ENCODE measurements at places on chromosomes 11 and 22.
A peak's percentile ranks its signal among the peaks of the same experiment; 100 is the strongest.

GRCh38 chr11:69472541-69473275 is 8.8 kb upstream of the LINC01488 start:
- H3K4me3 ChIP-seq = no peak overlapping the region
- no peaks in the 10 kb centered on the region for H3K36me3 ChIP-seq
- no peak for ATAC-seq
- H3K27ac ChIP-seq = no peak overlapping the region
- no peaks in the 10 kb centered on the region for H3K27me3 ChIP-seq

- H3K36me3 ChIP-seq = no peaks in the 10 kb centered on the region
- no peak for ATAC-seq
- peaks cover 21% of the 10 kb centered on the region for H3K27me3 ChIP-seq
- no peak overlapping the region for H3K4me3 ChIP-seq
- no peaks in the 10 kb centered on the region for H3K4me1 ChIP-seq
Measured at GRCh38 chr22:38443628-38444521, 11.1 kb downstream of the KCNJ4 start.

DNA sequence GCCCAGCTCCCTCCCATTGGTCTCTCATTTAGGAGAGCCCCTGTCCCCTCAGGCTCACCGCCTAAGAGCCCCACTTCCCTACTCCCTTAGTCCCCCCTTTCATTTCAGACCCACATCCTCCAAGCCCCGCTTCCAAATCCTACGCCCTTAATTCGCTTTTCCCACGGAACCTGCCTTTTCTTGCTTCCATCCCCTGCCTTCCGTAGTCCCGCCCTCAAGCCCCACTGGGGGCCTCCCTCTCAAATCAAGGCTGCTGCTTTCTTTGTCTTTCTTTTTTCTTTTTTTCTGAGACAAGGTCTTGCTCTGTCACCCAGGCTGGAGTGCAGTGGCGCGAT is 396 bp downstream of the CCDC157 start:
- peaks cover 30% of the 10 kb centered on the region for H3K4me1 ChIP-seq
- H3K4me3 ChIP-seq = peak overlapping the region; percentile 98
- H3K27me3 ChIP-seq = no peaks in the 10 kb centered on the region
- peak overlapping the region; percentile 93 for H3K27ac ChIP-seq
- H3K36me3 ChIP-seq = peaks cover 42% of the 10 kb centered on the region
- ATAC-seq = no peak

DNA sequence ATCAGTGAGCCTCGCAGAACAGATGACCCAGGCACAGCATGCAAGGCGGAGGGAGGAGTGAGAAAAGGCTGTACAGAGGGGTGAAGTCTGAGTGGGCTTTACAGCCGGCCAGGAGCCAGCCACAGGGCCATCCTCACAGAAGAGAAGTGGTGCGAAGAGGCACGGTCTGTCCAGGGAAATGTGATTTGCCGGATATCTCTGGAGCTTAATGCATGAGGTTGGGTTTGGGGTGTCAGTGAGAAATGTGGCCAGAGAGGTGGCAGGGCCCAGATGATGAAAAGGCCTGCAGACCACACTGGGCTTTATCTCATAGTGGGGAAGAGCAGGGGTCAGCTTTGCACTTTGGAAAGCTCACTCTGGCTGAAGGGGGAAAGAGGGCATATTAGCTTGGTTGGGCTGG is 255.2 kb downstream of the BUD13 start:
- H3K4me1 ChIP-seq = no peaks in the 10 kb centered on the region
- no peak for ATAC-seq

GRCh38 chr11:95586155-95586554 is 203.4 kb downstream of the FAM76B start:
- no peaks in the 10 kb centered on the region for H3K27me3 ChIP-seq
- ATAC-seq = no peak
- H3K4me3 ChIP-seq = no peak overlapping the region

GRCh38 chr22:41181349-41182241 is 23.5 kb upstream of the L3MBTL2 start:
- H3K4me1 ChIP-seq = peaks cover 4% of the 10 kb centered on the region
- ATAC-seq = no peak
- no peaks in the 10 kb centered on the region for H3K27me3 ChIP-seq
- no peak overlapping the region for H3K4me3 ChIP-seq

DNA sequence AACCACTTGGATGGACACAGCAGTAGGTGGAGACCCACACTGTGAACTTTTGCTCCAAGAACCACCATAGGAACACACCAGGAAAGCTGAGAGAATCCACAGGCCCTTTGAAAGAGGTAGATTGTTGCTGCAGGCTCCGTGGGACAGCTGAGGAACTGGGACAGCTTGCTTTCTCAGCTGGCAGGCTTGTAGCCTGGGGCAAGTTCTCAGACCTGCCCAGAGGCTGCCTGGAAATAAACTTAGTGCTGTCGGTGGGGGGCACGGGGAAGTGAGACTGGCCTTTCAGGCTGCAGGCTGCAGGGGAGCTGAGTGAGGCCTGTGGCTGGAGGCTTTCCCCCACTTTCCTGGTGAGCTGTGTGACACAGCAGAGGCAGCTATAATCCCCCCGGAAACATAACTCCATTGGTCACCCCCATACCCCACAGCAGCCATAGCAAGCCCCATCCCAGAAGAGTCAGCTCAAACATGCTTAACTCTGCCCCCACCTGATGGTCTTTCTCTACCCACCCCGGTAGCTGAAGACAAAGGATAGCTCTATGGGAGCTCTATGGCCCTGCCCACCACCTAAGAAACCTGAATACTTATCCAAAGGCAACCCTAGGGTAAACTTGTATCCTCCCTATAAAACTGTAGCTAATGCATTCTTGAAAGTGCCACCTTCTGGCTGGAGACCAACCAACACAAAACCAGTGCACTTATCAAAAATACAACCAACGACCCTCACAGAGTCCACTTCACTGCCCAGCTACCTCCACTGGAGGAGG is 21.4 kb upstream of the ACRV1 start:
- no peak overlapping the region for H3K27ac ChIP-seq
- no peak for ATAC-seq

GRCh38 chr11:124899383-124900145 is 1.9 kb upstream of the ROBO4 start:
- peaks cover 19% of the 10 kb centered on the region for H3K27me3 ChIP-seq
- ATAC-seq = no peak

GRCh38 chr22:50019316-50019715 is 6.8 kb upstream of the IL17REL start:
- peak overlapping the region; percentile 41 for H3K27ac ChIP-seq
- H3K27me3 ChIP-seq = peaks cover 2% of the 10 kb centered on the region
- peaks cover 26% of the 10 kb centered on the region for H3K4me1 ChIP-seq

- no peaks in the 10 kb centered on the region for H3K4me1 ChIP-seq
- ATAC-seq = no peak
- H3K36me3 ChIP-seq = no peaks in the 10 kb centered on the region
Measured at GRCh38 chr11:132960273-132961078, 571.8 kb downstream of the OPCML start.

DNA sequence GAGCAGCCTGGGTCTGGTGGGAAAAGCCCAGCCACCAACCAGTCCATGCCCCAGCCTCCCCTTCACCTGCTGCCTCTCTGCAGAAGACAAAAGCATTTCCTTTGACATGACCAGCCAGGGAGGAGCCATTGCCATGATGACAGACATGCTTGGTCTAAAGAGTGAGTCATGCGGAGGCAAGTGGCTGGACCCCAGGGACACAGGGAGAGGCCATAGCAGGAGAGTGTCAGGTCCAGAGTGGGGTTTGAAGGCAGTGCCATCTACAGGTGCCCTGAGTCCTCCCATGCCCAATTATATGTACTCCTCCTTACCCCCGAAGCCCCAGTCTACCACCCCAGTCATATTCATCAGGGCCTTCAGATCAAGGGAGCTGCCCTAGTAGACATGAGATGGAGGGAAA is 67.4 kb downstream of the SCN3B start:
- no peak overlapping the region for H3K27ac ChIP-seq
- no peak overlapping the region for H3K4me3 ChIP-seq
- H3K4me1 ChIP-seq = peaks cover 5% of the 10 kb centered on the region

- peaks cover 26% of the 10 kb centered on the region for H3K4me1 ChIP-seq
- peak; percentile 30 for ATAC-seq
- H3K27ac ChIP-seq = peak overlapping the region; percentile 70
Measured at GRCh38 chr11:129636926-129637325, 178.7 kb upstream of the TMEM45B start.

DNA sequence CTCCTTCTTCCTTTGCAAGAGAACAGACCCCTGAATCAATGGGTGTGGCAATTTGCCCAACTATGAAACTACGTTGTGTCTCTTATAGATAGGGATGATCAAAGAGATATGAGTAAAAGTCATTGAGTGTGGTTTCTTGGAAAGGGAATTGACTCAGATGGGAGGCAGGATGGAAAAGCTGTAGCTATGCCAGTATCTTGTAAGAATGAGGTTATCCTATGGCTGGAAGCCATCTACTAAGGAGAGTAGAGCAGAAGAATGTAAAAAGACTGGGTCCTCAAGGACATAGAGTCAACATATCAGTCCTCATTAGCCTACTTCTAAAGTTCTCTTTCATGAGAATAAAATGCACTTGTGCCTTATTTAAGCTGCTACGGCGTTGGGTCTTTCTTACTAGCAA is 78.9 kb upstream of the POU2AF2 start:
- no peak overlapping the region for H3K4me3 ChIP-seq
- H3K27ac ChIP-seq = no peak overlapping the region
- no peaks in the 10 kb centered on the region for H3K36me3 ChIP-seq
- ATAC-seq = no peak
- H3K27me3 ChIP-seq = peaks cover 12% of the 10 kb centered on the region
- no peaks in the 10 kb centered on the region for H3K4me1 ChIP-seq

GRCh38 chr11:117883063-117883462 is 6.6 kb upstream of the FXYD6 start:
- peaks cover 23% of the 10 kb centered on the region for H3K27me3 ChIP-seq
- no peaks in the 10 kb centered on the region for H3K36me3 ChIP-seq
- ATAC-seq = no peak
- no peak overlapping the region for H3K4me3 ChIP-seq
- H3K4me1 ChIP-seq = no peaks in the 10 kb centered on the region

DNA sequence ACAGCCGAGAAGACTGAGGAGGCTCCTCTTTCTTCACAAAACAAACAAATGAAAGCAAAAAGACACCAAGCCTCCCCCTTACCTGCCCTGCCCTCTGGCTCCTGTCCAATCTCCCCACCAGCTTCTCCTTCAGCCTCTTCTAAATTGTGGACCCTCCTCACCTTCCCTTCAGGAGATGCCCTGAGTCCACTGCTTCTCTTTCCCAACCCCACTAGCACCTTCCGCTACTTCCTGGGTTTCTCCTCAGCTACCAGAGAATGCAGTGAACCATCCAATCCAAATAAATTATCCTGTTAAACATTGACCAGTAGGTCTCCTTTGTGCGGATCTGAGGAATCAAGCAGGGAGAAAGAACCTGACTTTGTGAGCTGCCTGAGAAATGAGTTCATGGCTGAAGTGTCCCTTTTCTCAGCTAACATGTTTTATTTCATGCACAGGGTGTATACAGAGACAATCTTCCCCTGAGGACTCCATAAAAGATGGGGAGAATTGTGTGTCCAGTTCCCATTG is 63.2 kb upstream of the VPREB1 start:
- no peak for ATAC-seq
- H3K27ac ChIP-seq = no peak overlapping the region
- no peaks in the 10 kb centered on the region for H3K4me1 ChIP-seq
- no peaks in the 10 kb centered on the region for H3K36me3 ChIP-seq

DNA sequence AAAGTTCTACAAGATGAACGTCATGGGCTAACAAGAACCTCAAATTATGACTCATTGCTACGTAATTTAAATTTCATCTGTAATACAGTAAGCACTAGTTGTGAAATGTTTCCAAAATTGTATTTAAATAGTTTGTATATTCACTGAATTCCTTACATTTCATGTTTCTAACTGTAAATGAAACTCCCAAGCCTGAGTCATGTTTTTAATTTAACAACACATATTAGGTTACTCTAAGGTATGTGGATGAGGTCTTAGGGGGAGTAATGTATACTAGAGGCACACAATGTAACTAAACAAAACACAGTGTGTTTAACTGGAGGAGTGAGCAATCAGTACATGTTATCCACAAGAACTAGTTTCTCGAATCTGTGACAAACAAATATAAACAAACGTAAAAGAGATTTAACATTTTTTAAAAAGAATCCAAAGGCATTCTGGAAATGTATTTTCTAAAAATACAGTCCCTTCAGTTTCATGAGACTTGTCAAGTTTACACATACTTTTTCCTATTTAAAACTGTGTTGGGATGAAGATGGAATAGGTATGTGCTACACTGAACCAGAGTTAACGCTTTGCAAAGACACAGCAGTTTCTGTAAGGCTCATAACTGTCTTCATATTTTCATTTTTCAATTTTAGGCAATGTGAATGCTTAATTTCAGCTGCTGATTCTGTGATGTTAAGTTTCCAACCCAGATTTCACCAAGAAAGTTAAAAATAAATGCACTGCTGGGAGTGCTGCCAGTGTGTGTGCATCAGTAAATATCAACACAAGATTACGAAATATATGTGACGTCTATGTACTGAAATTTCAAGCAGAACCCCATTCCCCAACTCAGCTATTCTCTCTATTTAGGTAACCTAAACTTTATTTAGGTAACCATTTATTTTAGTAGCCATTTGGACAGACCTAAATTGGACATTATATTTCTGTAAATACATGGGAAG is 52.6 kb downstream of the PITPNB start:
- H3K4me3 ChIP-seq = peak overlapping the region; percentile 39
- H3K27me3 ChIP-seq = no peaks in the 10 kb centered on the region
- H3K4me1 ChIP-seq = peaks cover 29% of the 10 kb centered on the region
- peaks cover 96% of the 10 kb centered on the region for H3K36me3 ChIP-seq
- ATAC-seq = peak; percentile 29
- H3K27ac ChIP-seq = peak overlapping the region; percentile 74

- H3K4me1 ChIP-seq = no peaks in the 10 kb centered on the region
- no peak for ATAC-seq
- no peak within 1 kb of the TSS for H3K4me3 ChIP-seq
Measured at GRCh38 chr22:24181088-24181995, at the start of gene SUSD2. SUSD2 (plus strand) TSS chr22:24181487; CDS start chr22:24181520, 33 bp downstream.

- H3K27me3 ChIP-seq = peaks cover 29% of the 10 kb centered on the region
- H3K4me1 ChIP-seq = peaks cover 9% of the 10 kb centered on the region
- no peak overlapping the region for H3K27ac ChIP-seq
Measured at GRCh38 chr11:2135648-2136201, 3.5 kb downstream of the IGF2 start.

DNA sequence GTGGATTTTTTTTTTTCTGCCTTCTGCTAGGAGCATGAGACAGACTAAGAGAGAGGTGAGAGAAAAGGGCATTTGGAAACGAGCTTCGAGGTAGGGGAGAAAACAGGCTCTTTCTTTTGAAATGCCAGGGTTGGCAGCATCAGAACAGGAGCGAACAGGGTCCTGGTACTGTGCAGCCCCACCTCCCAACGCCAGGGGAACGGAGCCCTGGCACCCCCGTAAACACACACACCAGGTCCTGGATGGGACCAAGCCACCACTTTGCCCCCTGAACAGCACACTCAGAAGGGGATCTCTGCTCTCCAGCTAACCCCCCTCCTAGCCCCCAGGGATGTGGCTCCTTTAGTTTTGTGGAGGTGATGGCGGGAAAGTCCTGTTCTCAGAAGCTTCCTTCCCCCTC is 127.1 kb downstream of the CTTN start:
- no peaks in the 10 kb centered on the region for H3K36me3 ChIP-seq
- H3K27me3 ChIP-seq = peaks cover 15% of the 10 kb centered on the region
- ATAC-seq = no peak
- H3K4me3 ChIP-seq = no peak overlapping the region
- no peaks in the 10 kb centered on the region for H3K4me1 ChIP-seq
- no peak overlapping the region for H3K27ac ChIP-seq

- H3K4me3 ChIP-seq = no peak overlapping the region
- no peaks in the 10 kb centered on the region for H3K27me3 ChIP-seq
- H3K4me1 ChIP-seq = peaks cover 27% of the 10 kb centered on the region
- H3K36me3 ChIP-seq = peaks cover 96% of the 10 kb centered on the region
Measured at GRCh38 chr22:46829941-46830715, 67.7 kb downstream of the TBC1D22A start.
